ENCODE measurements at places on chromosomes 16 and 17.

DNA sequence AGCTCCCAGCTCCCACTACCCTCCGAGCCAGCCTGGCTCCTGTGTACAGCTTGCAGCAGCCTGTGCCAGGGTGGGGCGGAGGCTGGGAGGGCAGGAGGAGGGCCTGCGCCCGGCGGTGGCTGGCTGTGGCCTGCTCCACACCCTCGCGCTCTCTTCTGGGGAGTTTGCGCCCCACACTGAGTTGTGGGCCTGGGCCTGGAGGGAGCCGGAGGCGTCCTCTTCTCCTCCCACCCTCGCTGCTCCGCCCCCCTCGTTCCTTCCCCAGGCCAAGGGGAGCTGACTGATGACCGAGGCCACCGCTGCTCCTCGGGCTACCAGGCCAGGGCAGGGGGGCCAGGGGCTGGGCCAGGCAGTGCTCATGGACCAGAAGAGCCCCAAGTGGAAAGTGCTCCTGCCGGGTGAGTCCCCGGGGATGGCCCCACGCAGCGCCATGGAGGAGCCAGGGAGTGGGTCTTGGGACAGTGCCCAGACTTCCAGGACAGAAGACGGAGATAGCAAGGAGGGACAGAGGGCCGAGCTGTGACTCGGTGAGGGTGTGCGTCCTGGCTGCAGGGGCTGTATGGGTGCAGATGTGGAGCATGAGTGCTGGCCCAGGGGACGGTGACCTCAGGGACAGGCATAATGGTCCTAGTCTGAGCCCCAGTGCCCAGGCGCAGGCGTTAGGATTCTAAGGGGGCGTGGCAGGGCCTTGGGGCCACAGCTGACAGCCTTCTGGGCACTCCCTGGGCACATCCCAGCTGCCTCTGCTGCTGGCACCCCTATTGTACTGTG lies 242.1 kb upstream of the GSE1 start:
- DNase-seq: no peak

GRCh38 chr17:72511242-72511641 lies 390.4 kb downstream of the SOX9 start:
- DNase-seq: no peak

DNA sequence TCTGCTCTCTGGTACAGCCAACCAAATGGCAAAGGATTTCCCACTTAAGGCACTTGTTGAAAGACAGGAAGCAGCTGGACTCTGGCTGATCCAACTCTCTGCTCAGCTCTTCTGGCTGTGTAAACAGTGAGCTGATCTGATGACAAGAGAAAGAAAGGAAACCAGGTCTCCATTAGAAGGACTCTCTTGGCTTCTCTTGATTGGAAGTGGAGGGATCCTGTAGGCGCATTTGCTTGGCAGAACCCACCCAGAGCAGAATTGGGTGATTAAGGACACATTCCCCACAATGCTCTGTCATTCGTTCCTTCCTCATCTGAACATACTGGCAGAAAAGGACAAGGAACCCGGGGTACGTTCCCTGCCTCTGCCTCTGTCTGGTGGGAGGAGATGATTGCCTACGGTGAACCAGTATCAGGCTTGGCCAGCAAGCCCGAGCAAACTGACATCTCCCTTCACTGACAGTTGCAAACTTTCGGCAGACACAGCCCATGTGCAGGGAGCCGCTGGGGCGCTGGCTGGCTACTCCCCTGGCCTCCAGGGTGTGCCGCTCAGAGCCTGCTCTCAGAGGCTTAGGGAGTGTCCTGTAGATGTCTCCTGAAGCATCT lies 29.1 kb downstream of the LDHD start:
- peak; percentile 84 for DNase-seq

GRCh38 chr16:53147500-53148065 lies 92.8 kb downstream of the CHD9 start:
- DNase-seq: no peak

DNA sequence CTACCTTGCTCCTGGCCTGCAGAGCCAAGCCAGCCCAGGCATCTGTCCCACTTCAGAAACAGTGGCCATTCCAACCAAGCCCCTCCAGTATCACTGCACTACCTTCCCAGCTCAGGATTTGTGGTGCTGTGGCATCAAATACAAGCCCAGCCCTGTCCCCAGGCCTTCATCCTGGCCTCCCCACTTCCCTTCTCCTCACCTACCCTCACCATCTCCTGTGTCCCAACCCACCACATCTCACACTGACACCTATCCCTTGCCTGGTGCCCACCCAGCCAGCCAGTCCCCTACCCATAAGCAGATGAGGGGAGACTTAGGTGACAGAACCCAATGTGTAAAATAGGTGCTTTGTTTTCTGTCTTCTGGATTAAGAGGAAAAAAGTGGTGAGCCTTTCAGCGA lies 66.0 kb upstream of the CDH5 start:
- no peak for DNase-seq

- DNase-seq: no peak
These were observed 62.1 kb downstream of the PRKCA start for GRCh38 chr17:66364508-66364907.

DNA sequence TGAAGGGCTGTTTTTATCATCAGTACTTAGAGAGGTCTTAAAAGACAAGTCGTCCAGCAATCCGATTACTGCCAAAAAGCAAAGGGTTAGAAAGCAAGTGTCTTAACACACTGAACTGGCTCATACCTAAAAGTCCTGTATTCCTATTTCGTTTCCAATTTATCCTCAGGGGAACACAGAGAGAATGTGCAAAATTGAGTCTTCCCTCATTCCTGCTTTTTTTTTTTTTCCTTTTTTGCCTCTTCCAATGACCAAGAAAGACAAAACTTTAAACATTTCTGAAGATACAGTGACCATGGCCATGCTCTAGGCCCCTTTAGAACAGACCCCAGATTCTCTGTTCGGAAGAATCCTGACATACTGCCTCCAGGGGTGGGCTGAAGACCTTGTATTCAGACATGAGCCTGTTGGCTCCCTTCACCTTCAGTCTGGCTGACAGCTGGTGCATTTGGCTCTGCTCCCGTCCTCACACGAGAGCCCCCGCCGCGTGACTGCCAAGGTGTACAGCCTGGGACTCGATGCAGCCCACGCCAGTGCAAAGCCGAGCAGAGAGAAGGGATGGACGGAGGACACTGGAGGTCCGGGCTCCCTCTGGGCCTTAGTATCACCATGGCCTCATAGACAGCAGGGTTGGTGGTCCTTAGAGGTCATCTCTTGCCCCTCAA lies 47.0 kb downstream of the COTL1 start:
- DNase-seq: peak; percentile 55

DNA sequence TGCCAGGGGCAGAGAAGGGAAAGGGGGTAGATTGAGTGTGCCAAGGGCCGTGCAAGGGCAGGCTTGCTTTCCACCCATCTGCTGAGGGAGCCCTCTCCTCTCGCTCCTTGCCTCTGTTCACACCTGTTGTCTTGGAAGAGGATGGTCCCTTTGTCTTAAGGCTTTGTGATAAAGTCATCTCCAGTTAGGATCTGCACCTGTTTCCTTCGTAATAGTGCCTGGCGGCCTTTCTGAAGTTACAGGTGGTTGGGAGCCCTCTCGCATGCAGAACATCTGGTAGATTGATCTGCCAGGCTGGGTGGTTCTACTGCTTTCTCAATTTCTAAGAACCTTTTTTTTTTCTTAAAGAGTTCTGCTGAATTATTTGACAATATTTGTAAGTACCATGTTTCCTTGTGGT lies 16.3 kb downstream of the UBFD1 start:
- DNase-seq: no peak

DNA sequence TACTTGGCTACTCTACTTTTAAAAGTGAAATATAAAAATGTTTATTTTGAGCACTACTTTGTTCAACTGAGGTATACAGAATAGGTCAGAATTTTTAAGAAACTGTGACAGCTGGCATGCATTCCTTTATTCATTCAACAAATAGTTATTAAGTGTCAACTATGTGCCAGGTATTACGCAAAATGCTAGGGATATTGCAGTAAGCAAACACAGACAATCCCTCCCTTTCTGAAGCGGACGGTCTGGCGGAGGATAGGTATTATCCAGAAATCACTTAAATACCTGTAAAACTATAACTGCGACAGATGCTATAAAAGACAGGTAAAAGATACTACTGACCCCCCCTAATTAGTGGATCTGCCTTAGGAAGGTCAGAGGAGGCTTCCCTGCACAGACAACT lies 26.1 kb downstream of the METTL16 start:
- no peak for DNase-seq

DNA sequence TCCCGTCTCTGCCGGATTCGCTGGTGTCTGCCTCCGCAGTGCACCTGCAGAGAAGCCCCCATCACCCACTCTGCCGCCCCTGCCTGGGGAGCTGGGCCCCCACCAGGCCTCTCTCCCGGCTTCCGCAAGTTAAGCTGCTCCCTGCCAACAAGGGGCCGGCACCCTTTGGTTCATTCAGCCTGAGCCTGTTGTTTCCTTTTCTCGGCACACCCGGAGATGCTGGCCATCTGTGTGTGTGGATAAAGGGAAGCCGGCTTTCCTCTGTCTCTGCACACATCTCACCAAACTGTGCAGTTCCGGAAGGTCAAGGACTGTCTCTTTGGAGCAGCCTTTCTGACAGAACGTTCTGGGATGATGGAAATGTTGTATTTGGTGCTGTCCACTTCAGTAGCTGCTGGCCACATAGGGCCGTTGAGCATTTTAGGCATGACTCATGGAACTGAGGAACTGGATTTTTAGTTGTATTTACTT lies 6.8 kb downstream of the MAPK8IP3 start:
- DNase-seq: no peak

- no peak for DNase-seq
These were observed 5.6 kb downstream of the ARRB2 start for GRCh38 chr17:4716081-4716480.

DNA sequence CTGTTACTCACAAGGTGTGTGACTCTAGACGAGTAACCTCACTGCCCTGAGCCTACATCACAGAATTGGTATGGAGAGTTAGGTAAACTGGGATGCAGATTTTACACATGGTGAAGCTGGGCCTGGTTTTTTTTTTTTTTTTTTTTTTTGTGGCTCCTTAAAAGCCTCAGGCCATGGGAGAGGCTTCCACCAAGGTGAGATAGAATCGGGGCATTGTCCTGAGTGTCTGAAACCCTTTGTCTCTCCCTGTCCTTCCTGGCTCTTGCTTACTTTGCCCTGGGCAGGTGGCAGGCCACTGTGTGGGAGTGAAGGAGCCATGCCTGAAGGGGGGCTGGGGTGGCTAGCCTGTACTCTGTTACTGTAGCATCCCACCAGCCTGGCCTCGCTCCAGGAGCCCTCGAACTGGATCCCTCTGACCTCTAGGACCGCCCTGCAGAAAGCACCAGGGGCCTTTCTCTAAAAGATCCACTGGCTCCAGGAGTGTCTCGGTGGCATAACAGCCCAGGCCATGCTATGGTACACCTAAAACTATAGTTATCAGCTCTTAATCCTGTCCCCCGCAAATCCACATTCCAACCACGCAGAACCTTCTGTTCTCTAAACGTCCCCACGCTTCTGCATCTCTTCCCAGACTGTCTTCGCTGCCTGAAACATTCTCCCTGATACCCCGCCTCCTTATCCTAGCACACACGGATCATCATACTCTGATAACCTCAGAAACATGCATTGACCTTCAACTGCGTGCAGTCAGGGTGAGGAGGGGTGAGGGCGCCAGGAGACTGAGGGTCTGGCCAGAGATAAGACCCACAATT lies 1.7 kb upstream of the SLC13A2 start:
- DNase-seq: no peak

- no peak for DNase-seq
These were observed 11.3 kb upstream of the CHST6 start for GRCh38 chr16:75506574-75506973.
